ENCODE measurements at places on chromosomes 2 and 18. TPM values are rescaled to one million over a fixed set of nuclear protein-coding genes. Genes with fewer than 3 reads are reported as not detected.

Gene HOXD13
- 0.08 TPM for polyA plus RNA-seq

Gene CRYGD
- not detected for polyA plus RNA-seq

Gene PDE1A
- polyA plus RNA-seq: 20.1 TPM

Gene BOK
- polyA plus RNA-seq: 28.4 TPM

Gene RGPD3
- 0.34 TPM for polyA plus RNA-seq

Gene NEB
- 17.2 TPM for polyA plus RNA-seq

Gene HOXD3
- 32.8 TPM for polyA plus RNA-seq

Gene ZC3H8
- 26.1 TPM for polyA plus RNA-seq

Gene ATP6V1C2
- 4.6 TPM for polyA plus RNA-seq

Gene NYAP2
- polyA plus RNA-seq: 0.04 TPM

Gene DBI
- polyA plus RNA-seq: 289 TPM

Gene GFPT1
- 38.9 TPM for polyA plus RNA-seq

Gene INHA
- 2.9 TPM for polyA plus RNA-seq

Gene ALPI
- polyA plus RNA-seq: 0.10 TPM

Gene SCG2
- 0.54 TPM for polyA plus RNA-seq

Gene UGT1A10
- polyA plus RNA-seq: not detected

Gene CYP27C1
- polyA plus RNA-seq: 5.3 TPM

Gene PJVK
- 17.4 TPM for polyA plus RNA-seq

Gene CXCR1
- polyA plus RNA-seq: not detected

Gene ALKAL2
- polyA plus RNA-seq: 4.9 TPM

Gene SLC11A1
- 0.87 TPM for polyA plus RNA-seq

Gene PTPRN
- 0.17 TPM for polyA plus RNA-seq

Gene IL36G
- polyA plus RNA-seq: not detected

Data from renal pelvis (tissue), 12 donors.